ENCODE measurements at places on chromosomes 2 and 18.

DNA sequence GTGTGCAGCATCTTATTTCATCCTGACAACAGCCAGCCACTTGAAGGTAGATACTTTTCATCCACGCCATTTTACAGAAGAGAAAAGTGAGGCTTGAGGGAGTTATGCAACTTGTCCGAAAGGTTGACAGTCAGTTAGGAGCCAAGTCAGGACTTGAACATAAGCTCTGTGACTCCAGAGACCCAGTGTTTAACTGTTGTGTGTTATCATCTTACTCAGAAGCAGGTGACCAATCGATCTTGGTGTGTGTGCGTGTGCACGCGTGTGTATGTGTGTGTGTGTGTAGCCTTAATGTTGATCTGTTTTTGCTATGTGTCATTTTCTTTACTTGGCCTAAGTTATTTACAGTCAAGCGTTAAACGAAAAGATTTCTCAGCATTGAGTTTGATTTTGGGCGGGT lies 22.0 kb downstream of the DRC1 start:
- DNase-seq, result no peak

DNA sequence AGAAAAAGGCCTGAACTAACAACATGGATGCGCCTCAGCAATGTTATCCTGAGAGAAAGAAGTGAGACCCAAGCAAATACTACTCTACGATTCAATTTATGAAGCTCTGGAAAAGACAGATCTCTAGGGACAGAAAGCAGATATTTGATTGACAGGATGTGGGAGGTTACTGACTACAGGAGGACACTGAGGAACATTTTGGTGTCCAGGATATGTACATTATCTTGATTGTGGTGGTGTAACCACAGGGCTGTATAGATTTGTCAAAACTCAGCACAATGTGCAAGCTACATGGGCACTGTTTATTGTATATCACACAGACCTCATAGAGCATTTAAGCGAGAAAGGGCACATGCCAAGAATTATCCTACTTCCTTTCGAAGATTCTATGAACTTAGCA lies 219.8 kb downstream of the PTGR3 start:
- no peak for DNase-seq

DNA sequence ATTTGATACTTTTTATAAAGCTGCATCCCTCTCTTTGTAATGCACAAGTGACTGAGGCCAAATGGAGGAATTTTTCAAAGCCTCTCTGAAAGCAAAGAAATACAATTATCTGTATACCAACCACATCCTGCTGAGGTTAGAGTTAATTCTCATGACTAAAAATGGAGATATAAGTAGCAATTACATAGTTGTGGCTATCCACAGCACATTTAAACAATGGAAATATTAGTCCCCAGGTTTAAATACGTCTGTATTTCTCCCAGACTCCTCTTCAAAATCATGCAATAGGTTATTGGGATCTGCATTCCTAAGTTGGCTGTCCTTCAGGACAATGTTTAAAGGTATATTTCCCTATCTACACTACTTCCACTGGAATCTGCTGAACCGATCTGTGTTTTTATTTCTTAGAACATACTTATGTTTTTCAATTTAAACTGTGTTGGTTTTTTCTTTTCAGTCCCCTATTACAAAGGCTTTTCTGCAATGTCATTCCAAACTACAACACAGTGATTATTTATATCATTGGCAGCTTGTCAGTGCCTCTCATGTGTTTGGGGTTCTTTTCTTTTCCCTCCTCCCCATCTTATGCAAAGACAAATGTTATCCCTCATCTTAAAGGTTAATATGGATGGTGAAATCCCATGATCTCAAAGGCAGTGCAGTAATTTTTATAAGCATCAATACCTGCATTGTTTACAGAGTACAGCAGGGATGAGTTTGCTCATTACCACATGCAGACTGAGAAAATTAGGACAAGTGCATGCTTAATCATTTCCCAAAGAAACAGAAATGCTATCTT lies 134.8 kb upstream of the FSHR start:
- DNase-seq, result no peak

- no peak for DNase-seq
These were observed 26.9 kb upstream of the ASAP2 start for GRCh38 chr2:9179572-9180201.

- no peak for DNase-seq
These were observed 336.5 kb downstream of the MEIS1 start for GRCh38 chr2:66771359-66771976.

DNA sequence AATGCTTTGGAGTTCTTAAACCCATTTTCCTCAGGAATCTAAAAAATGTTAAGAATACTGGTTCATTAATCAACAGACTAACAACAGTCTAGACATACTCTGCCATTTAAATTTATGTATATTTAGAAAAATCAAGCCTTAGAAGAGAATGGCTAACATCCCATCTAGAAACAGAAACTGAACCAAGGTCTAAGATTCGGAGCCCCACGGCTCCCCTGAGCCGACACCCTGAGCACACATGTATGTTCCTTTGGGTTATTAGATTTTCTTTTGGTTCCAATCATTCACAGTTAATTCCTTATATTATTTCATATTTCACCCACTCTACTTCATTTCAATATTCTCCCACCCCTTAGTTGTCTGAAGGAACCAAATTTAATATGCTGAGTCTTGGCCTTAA lies 94.8 kb upstream of the HNRNPA3 start:
- no peak for DNase-seq

DNA sequence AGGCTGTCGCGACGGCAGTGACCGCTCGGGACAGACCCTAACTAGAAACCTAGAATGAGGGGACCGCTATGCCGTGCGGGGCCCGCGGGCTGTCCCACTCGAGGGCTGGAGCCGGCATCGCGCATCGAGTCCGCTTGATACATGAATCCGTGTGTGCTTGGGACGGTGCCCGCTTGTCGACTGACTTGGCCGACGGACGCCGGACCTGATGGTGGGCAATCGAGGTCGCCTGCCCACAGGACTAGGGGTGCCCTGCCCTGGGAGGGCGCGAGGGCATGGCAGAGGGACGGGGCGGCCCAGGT lies 749 bp upstream of the PTMA start:
- no peak for DNase-seq

Measured in GM18507 (cell line).